ENCODE measurements at places on chromosomes 1 and 21. TPM values are rescaled to one million over a fixed set of nuclear protein-coding genes. Genes with fewer than 3 reads are reported as not detected.

The SERTAD4 gene
- 1.4 TPM for total RNA-seq

The C21orf91 gene
- 3.3 TPM for total RNA-seq

The WNT4 gene
- 0.29 TPM for total RNA-seq

The AGPAT3 gene
- total RNA-seq = 22.0 TPM

The S1PR1 gene
- total RNA-seq = 0.05 TPM

All from A549 treated with DMSO at 1 μM for 4 hours (cell line).